Activated CD8-positive, alpha-beta T cell treated with anti-CD3 and anti-CD28 coated beads for 36 hours (primary cell): ENCODE measurements at places on chromosomes 4 and X.

- no peak for DNase-seq
Measured at GRCh38 chr4:110003401-110004187, 90.9 kb downstream of the EGF start.

DNA sequence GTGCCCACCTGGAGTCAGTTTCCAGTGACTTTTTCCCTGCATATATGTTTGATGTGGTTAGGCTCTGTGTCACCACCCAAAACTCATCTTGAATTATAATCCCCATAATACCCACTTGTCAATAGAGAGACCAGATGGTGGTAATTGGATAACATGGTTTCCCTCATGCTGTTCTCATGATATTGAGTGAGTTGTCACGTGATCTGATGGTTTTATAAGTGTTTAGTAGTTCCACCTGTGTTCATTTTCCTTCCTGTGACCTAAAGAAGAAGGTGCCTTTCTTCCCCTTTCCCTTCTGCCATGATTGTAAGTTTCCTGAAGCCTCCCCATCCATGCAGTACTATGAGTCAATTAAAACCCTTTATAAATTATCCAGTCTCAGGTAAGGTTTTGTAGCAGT, 740.9 kb downstream of the ARAP2 start:
- no peak for DNase-seq

DNA sequence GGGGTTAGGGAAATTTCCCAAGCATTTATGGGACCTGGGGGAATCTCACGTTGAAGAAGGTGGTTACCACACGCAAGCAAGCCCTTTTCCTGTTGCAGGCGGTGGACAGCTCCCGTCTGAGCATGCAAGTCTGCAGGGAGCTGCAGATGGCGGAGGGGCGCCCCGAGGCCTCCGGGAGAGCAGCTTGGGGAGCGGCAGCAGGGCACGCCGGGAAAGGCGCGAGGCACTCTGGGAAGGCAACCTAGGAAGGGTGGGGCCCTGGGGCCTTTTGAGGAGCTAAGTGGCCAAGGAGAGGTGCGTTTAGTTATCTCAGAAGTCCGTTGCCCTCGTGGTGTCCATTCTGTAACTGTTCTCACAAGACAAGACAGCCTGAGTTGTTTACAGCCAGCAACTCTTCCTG, 57.0 kb upstream of the SLC25A4 start:
- DNase-seq: no peak

DNA sequence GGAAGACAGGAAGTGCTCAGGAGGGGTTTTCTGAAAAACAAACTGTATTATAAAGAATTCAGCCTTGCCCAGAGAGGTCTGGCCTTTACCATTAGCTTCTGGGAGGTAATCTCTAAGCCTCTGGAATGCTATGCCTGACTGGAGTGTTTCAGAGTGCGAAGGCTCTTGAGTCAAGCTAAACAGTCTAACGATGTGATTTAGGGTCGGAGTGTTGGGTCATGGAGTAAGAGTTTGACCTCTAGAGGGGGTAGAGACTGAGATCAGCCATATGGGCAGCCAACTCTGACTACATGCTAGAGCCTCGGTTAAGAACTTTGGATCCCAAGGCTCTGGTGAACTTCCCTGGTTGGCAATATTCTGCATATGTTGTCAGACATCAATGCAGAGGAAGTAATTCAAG, 15.0 kb downstream of the BOD1L1 start:
- DNase-seq: no peak

- DNase-seq: no peak
Measured at GRCh38 chr4:156321203-156321602, 367.5 kb upstream of the CTSO start.

DNA sequence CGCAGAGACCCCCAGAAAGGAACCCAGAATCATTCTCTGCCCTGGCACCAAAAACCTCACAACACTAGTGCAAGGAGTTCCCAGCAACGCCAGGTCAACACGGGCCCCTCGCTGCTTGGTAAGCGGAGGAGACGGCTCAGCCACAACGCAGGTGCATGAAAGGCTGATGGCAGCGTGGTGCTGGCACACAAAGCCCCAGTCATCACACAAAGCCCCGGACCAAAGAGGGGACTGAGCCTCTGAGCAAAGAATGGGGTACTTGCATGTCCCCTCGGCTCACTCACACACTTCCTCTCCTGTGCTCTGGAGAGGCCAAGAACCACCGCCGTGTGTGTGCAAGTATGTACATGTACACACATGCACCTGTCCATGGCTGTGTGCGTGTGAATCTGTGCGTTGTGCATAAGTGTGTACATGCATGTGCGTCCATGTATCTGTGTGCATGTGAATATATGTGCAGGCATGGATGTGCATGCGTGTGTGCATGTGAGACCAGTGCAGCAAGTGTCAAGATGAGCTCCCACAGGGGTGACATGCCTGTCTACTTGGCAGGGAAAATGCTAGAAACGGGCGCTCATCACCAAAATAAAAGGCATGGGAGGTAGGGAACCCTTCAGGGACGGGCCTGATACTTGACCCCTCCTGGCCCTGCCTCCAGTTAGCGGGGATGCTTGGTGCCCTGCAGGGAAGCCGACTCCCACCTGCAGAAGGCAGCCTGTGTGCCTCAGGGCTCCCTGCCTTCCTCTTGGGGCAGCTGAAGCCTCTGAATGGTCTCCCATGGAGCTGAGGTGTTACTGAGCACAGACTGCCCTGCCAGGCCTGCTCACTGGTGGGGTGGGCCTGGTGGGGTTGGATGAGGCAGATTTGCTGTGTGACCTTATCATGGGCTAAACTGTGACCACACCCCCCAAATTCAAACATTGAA, 60.4 kb downstream of the ZFYVE28 start:
- no peak for DNase-seq
